ENCODE measurements at places on chromosomes 7 and 10.
A peak's percentile ranks its signal among the peaks of the same experiment; 100 is the strongest.

GRCh38 chr7:11538751-11539299 is 293.2 kb downstream of the THSD7A start:
- DNase-seq: no peak

DNA sequence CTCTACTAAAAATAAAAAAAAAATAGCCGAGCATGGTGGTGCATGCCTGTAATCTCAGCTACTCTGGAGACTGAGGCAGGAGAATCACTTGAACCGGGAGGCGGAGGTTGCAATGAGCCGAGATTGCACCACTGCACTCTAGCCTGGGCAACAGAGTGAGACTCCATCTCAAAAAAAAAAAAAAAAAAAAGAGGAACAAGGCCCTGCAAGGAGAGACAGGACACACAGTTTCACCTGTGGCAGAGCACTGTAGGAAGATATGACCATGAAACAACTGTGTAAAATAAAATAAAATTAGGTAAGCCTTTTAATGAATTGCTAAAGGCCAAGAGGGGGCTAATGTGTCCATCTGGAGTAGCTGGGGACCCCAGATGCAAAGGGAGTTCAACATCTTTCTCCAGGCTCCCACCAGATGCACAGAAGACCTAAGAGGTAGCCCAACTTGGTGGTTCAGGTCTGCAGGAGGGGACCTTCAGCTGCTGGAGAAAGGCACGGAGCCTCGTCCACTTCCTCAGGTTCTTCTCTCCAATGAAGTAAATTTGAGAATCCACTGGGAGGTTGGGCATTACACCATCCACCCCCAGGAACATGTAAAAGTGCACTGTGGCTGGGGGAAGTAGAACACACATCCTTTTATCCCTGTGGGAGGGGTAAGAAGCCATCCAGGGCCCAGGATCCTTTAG is 12.7 kb downstream of the PPIF start:
- no peak for DNase-seq

DNA sequence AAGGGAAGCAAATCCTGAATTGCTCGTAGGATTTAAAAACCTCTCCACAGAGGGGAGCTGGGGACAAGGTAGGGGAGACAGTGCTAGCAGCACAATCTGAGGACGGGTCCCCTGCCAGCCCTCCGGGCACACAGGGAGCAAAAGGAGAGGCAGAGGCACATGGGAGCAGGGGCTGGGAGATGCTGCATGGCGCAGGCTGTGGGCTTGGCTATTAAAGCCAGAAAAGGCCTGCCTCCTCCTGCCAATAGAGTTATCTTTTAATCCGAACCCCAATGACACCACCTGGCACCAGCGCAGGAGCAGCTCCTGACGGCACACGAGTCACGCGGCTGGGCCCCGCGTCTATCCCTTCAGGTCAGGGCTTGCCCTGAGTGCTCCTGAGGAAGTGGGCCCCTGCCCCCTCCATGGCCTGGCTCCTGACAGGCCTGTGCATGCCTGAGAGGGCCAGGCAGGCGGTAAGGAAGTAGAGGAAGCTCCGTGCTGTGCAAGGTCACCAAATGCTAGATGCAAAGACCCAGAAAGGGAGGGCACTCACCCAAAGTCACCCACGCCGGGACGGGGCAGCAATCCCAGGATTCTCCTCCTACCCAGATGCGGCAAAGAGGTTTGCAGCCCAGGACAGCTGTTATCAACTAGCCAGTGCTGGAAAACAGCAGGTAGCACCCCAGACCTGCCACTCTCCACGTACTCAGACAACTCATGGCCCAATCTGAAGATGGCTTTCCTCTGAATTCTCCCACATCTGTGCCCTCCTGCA is 28.1 kb downstream of the DLG5 start:
- no peak for DNase-seq

- no peak for DNase-seq
Measured at GRCh38 chr7:156050636-156051569, 238.6 kb upstream of the SHH start.

- DNase-seq: no peak
Measured at GRCh38 chr7:83038787-83039186, 123.9 kb downstream of the PCLO start.

DNA sequence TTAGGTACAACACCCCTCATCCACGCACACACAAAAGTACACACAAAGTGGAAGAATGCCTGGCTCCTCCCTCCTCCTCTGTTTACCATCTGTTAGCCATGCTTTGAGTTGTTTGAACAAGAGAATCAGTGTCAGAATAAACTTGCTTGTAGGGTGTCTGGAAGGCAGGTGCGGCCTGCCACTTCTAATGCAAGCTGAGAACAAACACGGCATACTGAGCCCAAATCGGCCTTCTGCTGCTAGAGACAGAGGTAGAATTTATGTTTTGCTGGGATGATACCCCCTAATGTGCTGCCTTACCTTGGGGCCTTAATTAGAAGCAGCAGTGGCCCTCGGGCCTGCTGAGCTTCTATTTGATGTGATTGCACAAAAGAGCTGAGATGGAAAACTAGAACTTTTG is 24.9 kb upstream of the FAM180A start:
- DNase-seq: no peak

DNA sequence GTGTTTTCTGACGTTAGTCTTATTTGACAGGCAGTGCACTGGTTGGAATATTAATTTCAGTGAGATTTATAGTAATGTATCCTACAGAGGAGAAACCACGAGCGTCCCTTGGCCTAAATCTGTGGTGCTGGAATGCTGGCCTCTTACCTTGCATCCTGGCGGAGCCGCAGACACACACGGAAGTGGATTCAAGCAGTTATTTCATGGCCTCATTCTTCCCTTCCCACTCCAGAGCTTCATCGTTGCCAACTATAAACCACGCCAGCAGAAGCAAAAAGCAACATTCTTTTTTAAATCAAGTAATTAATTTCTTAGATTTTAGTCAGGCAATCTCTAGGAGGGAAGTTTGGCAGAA is 13.1 kb downstream of the WIPI2 start:
- no peak for DNase-seq

- DNase-seq: no peak
Measured at GRCh38 chr7:54632696-54633095, 90.5 kb downstream of the VSTM2A start.

- no peak for DNase-seq
Measured at GRCh38 chr7:139981511-139981895, 81.2 kb downstream of the PARP12 start.

- no peak for DNase-seq
Measured at GRCh38 chr10:121668314-121669027, 70.2 kb upstream of the FGFR2 start.

DNA sequence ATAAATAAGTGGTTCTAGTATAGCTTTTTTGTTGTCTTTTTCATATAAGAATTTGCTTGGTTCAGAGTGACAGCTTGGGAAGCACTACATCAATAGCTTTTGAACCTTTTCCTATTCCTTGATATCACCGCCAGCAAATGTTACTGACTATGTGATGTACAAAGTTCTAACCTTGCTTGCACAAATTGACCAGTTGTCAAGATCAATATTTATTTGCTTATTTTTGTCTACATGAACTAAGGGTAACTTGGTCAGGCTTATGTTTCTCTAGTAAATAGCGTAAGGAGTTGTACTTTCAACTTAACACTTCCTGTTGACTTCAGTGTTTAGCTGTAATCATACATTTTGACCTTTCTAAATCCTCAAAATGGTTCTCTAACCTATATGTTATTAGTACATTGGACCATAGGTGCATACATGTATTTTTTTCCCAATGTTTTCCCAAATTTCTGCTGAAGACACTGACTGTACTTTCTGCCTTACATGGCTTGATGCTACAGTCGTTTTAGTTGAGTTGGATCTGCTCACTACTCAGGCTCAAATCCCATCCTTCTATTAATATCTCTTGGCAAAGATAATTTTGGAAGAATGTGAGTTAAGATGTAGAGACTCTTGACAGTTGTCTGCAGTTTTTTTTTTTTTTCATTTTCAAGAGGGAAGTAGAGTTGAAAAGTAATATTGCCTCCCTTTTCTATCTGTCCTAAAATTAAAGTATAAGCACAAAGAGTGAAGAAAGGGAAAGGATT is 239.1 kb upstream of the KAT6B start:
- DNase-seq: no peak

GRCh38 chr10:29471544-29471859 is 163.3 kb downstream of the SVIL start:
- no peak for DNase-seq

DNA sequence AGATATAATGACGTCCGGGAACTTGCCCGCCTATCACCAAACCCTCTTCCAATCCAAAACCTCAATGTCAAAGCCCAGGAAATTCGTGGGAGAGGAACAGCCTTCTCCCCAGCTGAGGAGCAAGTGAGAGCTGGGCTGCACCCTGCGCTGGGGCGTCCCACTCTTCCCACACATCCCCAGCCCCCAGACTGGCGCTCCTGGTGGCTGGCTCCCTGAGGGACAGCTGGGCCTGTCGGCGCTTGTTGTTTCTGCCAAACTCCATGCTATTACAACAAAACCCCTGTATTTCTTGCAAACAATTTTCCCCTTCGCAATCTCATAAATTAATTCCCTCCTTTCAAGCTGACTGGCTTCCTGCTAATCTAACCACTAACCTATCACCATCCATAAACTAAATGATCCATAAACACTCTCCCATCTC is 53.0 kb downstream of the GRID1 start:
- no peak for DNase-seq

- no peak for DNase-seq
Measured at GRCh38 chr7:111662386-111662785, 100.1 kb upstream of the IMMP2L start.

GRCh38 chr7:77995717-77996116 is 197.1 kb downstream of the PHTF2 start:
- no peak for DNase-seq

DNA sequence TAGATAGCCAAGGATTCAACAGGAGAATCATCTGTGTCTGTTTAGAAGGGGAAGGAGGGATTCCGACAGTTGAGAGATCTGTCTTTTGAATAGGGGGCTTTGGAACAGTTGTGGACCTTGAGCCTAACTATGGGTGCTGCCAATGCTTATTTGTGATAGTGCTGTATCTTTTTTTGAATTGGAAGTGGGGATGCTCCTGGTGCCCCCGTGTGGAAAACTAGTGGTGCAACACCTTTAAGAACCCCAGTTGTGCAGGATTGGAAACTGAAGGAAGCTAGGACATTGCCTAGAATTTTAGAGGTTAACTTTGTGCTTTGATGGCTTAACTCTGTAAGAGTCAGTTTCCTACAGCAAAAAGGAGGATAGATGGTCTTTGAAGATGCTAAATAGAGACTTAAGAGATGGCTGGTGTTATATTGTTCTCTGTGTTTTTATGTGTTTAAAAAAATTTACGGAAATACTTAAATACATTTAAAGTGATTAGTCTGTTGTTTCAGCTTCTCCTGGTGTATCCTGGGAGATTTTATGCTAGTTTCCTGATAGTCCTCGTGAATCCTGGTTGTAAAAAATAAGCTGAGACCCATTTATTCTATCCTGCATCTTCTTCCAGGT is 69.3 kb downstream of the AP3M1 start:
- DNase-seq: peak; percentile 47

DNA sequence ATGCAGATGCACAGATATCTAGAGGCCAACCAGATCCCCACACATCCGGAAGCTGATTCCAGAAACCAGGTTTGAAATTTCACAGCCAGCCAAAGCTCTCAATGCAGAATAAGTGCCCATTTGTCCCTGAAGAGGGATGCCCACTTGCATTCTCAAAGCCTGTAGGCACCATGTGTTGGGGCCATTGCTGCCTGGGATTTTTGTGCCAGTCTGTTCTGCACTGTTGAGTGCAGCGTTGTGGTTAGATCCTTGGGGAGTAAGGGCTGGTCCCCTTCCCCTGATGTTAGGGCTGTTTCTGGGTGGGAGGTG is 62.4 kb downstream of the EEPD1 start:
- DNase-seq: no peak

- DNase-seq: no peak
Measured at GRCh38 chr10:8233832-8234259, 179.4 kb downstream of the GATA3 start.

GRCh38 chr7:82594665-82595064 is 151.1 kb upstream of the CACNA2D1 start:
- DNase-seq: no peak

DNA sequence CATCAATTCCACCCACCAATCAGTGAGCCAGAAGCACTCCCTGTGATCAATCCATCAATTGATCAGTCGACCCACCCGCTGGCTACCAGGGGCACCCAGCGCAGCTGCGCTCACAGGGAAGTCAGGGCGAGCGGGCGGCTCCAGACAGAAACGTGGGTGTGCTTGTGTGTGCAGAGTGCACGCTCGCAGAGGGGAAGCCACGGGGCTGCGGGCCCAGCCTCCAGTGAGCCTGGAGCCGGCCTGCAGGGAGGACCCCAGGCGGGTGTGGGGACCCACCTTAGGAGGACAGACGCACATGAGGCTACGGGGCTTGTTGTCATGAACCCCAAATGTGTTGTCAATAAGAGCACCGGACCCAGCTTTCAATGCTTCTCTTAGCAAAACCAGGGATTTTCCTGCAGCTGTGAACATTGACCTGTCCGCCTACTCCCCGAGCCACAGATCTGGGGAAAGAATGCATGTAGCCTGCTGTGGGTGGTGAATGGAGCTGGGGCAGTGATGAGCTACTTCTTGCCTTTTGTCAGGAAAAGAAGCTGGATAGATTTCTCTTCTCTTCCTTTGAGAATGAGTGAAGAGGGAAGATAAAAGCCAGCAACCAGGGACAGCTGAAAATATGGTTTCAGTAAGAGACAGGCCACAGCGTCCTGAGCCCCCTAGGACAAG is 497.8 kb downstream of the DNAJB6 start:
- no peak for DNase-seq

DNA sequence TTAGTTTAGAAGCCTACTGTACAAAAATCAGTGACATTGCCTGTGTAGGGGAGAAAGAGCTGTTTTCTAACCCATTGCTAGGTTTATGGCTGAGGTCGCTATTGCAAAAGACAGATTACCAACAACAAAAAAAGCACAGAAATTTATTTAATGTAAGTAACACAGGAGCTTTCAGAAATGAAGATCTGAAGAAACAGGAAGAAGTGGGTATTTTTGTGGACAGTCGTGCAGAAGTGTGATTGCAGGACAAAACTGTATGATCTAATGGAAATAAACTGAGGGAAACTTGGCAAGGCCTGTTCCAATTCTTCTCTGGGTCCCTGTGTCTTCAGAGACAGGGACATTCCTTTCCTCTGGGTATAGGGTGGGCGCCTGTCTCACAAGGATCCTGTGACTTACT is 87.4 kb downstream of the APBB1IP start:
- no peak for DNase-seq

DNA sequence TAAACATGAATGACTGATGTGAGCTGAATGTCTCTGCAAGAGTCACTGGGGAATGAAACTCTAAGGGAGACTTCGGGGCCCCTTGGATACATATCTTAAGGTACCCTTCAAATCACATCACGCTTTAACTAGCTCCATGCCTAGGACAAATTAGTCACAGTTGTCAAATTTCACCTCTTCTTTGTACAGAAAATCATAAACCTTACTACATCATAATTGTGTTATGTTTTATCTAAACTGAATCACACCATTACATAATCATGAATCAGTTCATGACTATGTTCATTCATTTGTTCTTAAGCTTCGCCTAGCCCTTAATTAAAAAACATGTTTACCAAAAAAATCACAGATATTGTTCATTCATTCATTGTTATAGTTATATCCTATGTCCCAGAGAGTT is 2.1 kb upstream of the SLC13A1 start:
- DNase-seq: no peak
